ENCODE measurements at places on chromosomes 6 and 20.

DNA sequence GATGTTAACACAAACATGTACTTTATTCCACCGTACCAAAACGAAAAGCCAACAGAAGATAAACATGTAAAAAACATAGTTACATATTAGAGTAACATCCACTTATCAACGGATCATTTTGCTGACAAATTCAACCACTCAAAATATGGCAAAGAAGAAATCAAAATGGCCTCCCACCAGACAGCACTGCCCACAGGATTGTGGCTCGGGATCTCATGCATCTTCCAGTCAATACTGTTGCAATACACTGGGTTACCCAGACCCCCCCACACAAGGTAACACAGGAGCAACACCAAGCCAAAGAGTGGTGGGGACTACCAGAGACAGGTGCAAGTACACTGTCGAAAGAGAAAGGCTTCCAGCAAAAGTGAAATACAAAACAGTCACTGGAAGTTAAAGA, 57.9 kb upstream of the NHSL1 start:
- DNase-seq = no peak

DNA sequence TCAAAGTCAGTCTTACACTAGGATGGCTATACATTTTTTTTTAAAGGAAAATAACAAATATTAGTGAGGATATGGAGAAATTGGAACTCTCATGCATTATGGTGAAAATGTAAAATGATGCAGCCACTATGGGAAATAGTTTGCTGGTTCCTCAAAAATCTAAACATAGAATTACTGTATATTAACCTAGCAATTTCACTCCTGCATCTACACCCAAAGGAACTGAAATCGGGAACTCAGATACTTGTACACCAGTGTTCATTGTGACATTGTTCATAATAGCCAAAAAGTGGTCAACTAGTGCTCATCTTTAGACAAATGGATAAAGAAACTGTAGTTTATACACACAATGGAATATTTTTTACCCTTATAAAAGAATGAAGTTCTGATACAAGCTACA, 110.7 kb downstream of the UTRN start:
- DNase-seq = no peak

DNA sequence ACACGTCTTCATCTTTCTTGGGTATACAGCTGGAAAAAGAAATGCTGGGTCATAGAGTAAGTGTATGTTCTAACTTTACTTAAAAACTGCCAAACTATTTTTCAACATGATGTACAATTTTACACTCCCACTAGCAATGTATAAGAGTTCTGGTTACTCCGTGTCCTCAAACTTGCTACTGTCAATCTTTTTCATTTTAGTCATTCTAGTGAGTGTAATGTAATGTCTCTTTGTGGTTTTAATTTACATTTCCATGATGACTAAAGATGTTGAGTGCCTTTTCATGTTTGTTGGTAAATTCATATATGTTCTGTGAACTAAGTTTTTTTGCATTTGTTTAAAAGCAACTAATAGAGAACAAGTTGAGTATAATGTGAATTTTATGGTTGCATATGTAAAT, 43.9 kb downstream of the ATG5 start:
- DNase-seq = no peak

DNA sequence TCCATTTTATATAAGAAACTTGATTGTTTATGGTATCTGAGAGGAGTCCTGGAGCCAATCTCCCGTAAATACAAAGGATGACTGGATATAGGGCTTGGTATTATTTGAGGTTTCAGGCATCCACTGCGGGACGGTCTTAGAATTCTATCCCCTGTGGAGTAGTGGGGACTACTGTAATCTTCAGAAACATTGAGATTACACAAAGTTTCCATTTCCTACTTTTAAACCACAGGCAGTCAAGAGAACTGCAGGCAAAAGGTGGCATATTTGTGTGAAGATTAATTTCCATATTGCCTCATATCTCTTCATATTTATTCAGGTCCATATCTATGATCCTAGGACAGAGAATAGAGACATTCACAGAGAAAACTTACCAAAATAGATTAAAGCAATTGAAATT, 586.2 kb downstream of the PHF3 start:
- DNase-seq = no peak

- no peak for DNase-seq
These were observed 48.3 kb downstream of the BTBD9 start for GRCh38 chr6:38591439-38591838.

DNA sequence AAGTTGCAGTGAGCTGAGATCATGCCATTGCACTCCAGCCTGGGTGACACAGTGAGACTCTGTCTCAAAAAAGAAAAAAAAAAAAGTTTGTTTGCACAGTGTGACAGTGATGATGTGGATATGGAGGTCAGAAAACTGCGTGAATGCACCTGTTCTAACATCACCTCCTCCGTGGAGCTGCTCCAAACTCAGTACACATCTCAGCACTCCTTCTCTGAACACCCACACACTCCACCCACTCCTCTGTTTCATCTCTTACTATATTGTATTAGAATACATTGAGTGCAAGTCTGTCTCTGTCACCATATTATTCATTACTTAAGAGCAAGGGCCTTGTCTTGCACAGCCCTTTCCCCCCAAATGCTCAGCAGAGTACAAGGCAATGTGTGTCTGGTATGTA, 51.5 kb upstream of the ENPP4 start:
- DNase-seq = peak; percentile 14

DNA sequence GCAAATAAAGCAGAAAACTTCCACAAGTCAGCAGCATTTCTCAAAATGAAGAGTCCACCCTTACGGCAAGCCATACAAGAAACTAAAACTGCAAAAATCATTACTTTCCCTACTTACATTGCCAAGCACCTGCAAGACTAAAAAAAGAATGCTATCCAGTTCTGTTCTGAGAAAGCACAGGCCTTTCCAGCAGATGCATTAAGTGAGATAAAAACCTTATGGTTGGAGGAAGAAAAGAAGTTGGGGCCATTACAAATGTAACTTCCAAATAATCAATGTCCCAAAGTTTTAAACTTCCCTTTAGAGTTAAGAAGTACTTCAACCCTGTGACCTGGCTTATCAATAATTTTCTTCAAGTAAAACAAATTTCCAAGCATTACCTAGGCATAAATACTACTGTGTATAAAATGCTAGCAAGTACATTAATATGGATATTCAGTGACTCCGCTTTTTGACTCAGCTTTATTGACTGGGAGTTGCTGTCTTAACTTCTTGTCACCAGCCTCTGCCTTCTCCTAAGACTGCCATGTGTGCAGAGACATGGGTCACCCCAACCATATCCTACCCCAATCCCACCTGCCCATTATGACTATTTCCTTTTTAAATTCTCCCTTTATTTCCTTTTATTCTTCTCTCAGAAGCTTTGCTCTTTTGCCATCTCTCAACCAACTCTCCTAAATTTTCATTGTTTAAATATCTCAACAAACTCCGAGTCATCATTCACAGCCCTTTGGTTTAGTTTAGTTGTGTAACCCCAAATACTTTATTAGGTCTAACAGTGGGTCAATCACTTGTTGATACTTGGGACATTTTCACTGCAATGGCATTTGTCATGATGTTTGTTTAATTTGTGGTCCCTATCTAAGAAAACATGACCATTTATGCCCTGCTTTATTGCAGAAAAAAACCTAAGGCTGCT, 49.7 kb downstream of the SLC22A23 start:
- DNase-seq = no peak

- DNase-seq = no peak
These were observed 21.2 kb upstream of the BTN1A1 start for GRCh38 chr6:26478985-26479278.

DNA sequence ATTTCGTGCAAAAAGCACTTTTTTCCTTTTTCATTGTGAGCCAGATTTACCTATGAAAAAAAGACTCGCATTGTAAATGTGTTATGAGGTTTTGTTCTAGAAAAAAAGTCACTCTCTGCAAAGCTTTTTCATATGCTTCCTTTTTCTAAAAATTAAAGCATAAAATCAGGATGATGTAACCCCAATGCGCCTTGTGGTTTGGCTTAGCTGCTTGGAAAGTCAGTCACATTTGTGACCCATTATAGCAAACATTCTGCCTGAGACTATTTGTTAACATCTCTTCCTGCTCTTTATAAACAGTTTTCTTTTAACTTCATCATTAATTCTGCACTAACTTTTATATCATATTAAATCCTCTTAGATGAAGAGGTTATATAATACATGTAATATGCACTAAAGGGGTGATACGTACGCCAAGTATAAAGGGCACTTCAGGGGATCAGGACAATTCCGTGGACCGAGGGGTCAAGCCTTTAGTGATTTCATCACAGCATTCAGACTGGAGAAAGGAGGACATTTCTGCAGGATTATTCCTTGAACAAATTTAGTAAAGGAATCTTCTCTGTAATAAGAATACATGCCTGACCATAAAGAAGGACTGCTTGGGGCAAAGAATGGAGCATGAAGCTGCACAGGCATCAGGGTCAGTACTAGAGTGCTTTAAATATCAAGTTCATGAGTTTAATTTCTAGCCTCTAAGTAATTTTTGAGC, 48.1 kb upstream of the SMLR1 start:
- DNase-seq = no peak

- DNase-seq = no peak
These were observed 414.0 kb upstream of the OPRM1 start for GRCh38 chr6:153625089-153625488.

GRCh38 chr6:136031982-136032381, 180.5 kb downstream of the PDE7B start:
- no peak for DNase-seq

GRCh38 chr6:51908243-51908642, 179.2 kb downstream of the PKHD1 start:
- no peak for DNase-seq

DNA sequence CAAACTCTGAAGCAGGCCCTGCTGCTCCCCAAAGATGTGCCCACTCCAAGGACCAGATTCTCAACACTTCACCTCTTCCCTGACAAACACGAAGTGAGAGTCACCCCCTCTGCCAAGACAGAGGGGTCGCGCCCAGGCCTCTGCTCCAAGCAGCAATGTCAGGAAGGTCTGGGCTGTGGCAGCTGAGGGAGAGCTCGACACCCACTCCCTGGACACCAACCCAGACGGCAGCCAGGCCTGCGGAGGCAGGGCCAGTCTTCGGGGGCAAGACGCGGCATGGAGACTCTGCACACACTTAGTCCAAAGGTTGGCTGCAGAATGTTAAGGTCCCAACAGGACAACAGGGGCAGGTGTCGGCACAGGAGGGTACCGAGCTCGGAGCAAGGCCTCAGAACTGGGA, 144.2 kb downstream of the DLL1 start:
- no peak for DNase-seq

DNA sequence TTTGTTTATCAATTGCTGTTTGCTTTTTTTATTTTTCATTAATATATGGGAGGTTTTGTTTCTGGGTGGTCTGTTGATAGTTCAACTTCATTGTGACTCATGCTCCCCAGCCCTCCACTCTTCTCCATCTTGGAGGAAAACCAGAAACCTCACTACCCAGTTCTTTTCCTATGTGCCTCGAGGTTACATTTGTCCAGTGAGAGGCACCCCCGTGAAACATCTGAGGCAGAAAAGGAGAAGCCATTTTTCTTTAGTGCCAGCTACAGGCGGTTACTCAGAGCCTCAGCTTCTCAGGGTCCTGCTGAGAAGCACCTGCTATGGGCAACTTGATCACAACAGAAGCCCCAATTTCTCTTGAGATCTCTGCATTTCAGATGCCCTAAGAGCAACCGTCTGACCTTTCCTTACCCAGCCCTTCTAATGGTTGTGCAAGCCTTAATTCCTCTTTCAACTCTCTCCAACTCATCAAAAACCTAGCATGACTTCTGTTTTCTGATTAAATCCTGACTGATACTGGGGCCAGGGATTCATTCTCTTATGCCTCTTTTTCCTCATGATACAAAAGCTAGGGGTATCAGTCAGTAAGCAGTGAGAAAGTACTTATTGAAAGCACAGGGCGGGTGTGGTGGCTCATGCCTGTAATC, 144.6 kb downstream of the ELOVL4 start:
- DNase-seq = no peak

DNA sequence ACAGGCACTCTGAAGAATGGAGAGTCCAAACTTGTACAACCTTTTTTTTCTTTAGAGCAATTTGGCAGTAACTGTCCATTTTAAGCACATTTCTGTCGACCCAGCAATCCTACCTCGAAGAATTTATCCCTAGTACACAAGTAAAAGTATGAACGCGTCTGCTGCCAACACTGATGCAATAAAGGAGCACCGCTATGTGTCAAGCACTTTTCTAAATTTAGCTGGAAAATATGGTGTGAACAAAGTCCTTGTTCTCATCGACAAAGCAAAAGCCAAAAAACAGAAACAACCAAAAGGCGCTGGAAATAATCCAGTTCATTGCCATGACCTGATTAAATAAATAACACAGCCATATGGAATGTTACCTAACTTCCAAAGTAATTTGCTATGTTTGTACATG, 1.1 kb downstream of the DPM1 start:
- DNase-seq = no peak

GRCh38 chr6:41430875-41431274, 95.5 kb downstream of the NCR2 start:
- DNase-seq = no peak

GRCh38 chr20:3221398-3222226, 12.3 kb downstream of the ITPA start:
- DNase-seq = no peak

DNA sequence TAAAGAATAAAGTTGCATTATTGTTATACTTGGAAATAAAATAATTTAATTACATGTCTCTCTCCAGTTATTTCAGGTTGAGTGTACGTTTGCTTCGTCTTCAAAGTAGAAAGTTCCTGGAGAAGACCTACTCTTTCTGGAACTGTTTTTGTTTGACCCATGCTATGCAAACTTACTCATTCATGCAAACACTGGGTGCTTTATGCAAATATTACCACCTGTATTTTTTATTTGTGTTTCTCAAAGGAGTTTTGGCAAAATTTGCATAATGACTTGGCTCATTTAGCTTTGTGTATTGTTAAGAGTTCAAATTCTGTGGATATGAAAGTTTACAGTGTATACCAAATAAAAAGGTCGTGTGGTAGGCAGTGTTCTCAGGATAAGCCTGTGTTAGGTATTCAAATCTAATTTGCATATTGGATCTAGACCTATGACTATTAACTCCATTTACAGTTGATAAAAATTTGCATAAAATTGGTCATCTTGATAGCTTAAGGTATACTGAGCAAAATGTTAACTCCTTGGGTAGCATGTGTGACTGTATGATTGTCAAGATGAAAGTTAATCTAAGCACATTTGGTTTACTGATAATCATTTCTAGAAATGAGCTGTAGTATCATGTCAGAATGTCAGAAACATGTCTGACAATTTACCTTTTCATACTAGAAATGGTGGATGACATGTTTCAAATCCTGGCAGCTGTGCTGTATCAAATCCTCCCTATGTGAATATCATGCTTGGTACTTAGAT, 65.2 kb downstream of the CDKAL1 start:
- no peak for DNase-seq
